ENCODE measurements at places on chromosomes 3 and 15.

GRCh38 chr3:47162697-47163168, 1.2 kb downstream of the SETD2 start:
- no peak for DNase-seq

DNA sequence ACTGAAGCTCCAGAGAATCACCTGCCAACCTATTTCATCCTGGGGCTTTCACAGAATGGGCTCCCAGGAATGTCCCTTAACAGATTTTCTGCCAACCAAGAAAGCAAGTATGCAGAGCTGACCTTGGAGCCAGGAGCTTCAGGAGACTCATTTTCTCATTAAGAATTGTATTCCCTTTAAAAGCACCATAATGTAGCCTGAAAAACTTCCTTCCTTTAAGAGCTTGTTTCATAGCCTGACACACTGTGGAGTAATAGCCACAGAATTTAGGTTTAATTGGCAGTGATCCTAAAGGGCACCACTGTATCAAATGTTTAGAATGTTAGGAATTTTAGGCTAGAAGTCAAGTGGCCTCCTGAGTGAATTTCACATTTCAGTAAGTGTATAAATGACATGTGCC, 309.8 kb downstream of the GBE1 start:
- DNase-seq, result peak; percentile 10

- no peak for DNase-seq
Measured at GRCh38 chr15:41559239-41559782, 299 bp downstream of the TYRO3 start.

DNA sequence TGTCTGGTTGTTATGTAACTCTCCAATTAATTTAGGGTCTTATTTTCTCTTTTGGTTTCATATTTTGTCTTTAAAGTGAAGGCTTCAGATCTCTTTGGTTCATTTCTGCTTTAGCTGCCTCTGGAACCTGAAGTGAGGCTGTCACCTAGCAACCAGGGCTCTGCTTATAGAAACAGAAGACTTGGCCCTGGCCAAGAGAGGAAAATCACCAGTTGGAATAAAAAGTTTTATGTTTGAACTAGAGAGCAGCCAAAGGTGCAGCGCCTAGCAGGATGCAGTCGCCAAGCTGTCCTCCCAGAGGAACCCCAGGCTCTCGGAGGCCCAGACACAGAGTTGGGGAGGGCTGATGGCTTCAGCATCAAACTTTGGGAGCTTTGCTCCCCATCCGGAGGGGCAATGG, 41.1 kb downstream of the LYZL4 start:
- DNase-seq, result no peak

- DNase-seq, result no peak
Measured at GRCh38 chr3:11436775-11437174, 164.6 kb downstream of the ATG7 start.

GRCh38 chr15:90412356-90413194, 24.5 kb downstream of the IQGAP1 start:
- DNase-seq, result peak; percentile 56

Measured in HCEC 1CT (cell line).